ENCODE measurements at places on chromosomes 6 and 20.

GRCh38 chr20:41091927-41092326, 45.4 kb upstream of the PLCG1 start:
- DNase-seq: no peak

DNA sequence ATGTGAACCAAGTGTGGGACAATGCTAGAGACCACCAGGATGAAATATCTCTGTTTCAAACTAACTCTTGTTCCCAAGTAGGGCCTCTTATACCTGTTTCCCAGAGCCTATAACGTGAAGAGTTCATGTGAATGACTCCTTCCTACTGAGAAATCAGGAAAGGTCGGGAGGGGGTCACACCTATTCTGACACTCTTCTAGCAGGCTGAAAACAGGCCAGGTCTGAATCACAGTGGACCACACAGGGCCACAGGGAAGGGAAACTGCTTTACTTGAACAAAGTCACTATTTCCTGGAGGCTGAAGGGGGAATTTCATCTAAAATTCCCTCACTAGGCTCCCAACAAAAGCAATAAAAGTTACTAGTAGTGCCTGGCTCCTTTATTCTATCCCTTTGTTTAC, 88.4 kb upstream of the BMP2 start:
- no peak for DNase-seq

GRCh38 chr6:28673787-28674671, 148.3 kb downstream of the GPX5 start:
- DNase-seq: no peak

- DNase-seq: peak; percentile 54
Measured at GRCh38 chr6:149211046-149211571, 106.4 kb upstream of the TAB2 start.

GRCh38 chr20:63854069-63854765, 7.1 kb upstream of the ABHD16B start:
- DNase-seq: peak; percentile 43

GRCh38 chr20:14951105-14951504, 613.7 kb upstream of the FLRT3 start:
- DNase-seq: no peak

DNA sequence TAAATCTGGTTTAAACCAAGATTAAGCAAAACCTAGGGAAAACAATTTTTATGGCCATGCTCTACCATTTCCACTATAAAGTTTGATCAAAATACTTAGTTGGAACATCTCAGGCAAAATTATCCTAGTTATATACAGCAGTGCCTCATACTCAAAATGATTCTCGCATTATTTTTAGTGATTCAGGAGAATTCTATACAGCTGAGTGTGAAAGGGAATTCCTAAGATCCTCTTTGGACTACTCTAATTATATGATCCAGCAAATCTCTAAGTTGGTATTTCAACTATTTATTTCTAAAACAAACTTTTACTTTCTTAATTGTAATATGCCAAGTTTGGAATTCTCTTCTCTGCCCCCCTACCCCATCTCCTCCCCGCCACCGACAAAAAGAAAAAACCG, 8.6 kb downstream of the DTNBP1 start:
- no peak for DNase-seq

DNA sequence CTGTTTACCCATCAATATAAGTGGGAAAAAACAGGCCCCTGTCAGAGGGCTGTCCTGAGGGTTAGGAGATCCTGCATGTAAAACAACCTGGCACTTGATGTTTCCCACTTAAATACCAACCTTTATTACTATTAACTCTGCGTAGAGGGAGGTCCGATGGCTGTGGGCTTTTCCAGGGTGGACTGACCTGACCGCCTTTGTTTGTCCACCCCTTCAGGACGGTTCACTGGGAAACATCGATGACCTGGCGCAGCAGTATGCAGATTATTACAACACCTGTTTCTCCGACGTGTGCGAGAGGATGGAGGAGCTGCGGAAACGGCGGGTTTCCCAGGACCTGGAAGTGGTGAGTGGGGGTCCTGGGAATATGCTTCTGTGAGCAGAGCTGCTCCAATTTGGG, 47.3 kb downstream of the SASH1 start:
- DNase-seq: no peak

- DNase-seq: no peak
Measured at GRCh38 chr20:22928679-22929078, 106.4 kb upstream of the SSTR4 start.

DNA sequence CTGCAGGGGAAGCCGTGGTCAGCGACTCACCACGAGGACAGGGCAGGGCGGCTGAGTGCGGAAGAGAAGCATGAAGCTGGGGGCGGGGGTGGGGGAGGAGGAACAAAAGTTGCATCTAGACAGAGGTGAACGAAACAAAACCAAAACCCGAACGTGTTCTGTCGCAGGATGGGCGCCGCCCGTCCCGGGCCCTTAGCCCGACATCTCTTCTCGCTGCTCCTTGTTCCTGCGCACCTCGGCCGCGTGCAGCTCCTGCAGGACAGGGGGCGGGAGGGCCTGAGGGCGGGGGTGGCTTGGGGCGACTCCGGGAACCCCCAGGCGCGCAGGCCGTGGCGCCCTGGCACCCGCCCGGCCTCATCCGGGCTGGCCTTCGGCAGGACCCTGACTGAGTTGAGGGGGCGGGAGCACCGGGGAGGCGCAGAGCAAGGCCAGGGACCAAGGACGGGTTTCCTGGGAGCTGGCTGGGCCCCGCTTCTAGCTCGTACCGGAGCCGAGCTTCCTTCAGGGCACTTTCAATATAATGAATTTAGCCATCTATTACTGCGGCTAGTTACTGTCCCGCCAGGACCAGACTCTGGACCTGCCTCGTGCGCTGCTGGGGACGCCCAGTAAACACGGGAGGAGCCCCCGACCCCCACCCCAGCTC, 12.0 kb downstream of the STMN3 start:
- no peak for DNase-seq

DNA sequence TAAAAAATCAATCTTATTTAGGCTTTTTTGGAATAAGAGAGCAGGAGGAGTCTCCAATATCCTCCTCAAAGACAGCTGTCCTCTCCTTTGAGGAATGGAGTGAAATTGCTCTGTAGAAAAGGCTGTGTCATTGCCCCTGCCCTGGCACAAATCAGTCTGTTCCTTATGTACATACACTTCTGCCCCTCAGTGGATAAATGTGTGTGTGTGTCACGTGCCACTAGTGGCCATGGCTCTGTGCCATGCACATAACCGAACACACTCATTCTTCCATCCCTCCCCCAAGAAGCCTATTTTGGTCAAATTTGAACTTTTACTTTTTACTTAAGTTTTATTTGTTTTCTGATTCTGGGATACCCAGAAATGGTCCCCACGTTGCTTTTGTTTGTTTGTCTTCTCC, 49.2 kb downstream of the ANKS1A start:
- no peak for DNase-seq

- no peak for DNase-seq
Measured at GRCh38 chr6:48986845-48987244, 476.2 kb downstream of the MMUT start.

GRCh38 chr20:63036291-63036690, 29.5 kb upstream of the BHLHE23 start:
- DNase-seq: no peak

GRCh38 chr6:129709196-129709768, 695 bp downstream of the ARHGAP18 start:
- DNase-seq: no peak

DNA sequence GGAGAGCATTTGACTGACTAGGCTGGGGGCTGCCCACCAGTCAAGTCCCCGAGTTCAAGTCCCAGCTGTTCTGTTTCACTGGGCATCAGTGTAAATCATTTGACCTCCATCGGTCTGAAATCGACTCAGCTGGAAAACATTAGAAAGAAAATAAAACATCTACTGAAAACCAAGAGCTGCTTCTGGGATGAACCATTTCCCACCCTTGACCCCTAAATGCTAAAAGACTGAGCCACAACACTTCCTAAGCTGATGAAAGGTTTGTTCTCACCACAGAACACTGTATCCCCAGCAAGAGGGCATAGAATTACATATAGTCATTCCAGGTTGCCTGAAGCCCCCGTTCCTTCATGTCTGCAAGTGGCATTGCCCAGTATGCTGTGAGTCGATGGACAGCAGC, 237.0 kb upstream of the TAB2 start:
- DNase-seq: no peak

DNA sequence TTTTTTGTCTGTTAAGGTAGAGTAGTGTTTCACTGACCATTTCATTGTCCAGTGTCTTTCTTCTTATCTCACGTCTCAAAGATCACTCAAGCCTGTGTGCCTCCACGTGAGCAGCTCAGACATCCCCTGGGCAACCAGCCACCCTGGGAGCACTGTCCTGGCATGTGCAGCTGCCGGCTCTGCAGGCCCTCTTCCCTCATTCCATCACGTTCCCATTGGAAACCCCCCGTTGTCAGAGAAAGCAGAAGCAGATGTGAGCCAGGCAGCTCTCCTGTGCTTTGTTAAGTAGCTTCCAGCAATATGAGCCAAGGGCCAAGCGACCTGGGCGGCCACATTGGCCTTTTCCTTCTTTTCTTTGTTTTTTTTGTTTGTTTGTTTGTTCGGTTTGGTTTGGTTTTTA, 233.2 kb upstream of the SYNDIG1 start:
- DNase-seq: no peak

GRCh38 chr6:149202952-149203351, 114.6 kb upstream of the TAB2 start:
- DNase-seq: no peak

DNA sequence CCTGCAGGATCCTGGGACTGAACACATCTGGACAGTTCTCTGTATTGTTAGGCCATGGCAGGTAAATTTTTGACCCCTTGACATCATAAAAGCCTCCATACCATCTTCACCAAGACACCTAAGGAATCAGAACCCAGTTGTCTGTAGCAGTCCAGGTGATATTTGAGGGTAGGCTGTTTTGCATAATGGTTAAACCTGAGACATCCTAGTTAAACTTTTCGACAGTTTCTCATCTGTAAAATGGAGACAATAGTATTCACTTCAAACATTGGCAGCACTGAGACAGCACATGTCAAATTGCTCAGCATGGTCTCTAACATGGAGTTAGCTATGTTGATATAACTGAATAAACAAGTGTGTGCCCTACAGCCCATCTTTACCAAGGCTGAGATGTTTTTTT, 24.8 kb downstream of the C6orf62 start:
- DNase-seq: no peak

GRCh38 chr6:97026298-97026697, 101.8 kb downstream of the KLHL32 start:
- no peak for DNase-seq

GRCh38 chr20:40606237-40606636, 82.8 kb downstream of the MAFB start:
- DNase-seq: no peak

DNA sequence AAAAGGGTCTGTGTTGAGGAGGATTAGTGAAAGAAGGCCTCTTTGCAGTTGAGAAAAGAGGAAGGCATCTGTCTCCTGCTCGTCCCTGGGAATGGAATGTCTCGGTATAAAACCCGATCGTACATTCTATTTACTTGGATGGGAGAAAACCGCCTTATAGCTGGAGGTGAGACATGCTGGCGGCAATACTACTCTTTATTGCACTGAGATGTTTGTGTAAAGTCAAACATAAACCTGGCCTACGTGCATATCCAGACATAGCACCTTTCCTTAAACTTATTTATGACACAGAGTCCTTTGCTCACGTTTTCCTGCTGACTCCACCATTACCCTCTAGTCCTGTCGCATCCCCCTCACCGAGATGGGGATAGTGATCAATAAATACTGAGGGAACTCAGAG, 4.5 kb downstream of the TDP2 start:
- DNase-seq: no peak

GRCh38 chr6:42555477-42556457, 8.1 kb upstream of the UBR2 start:
- no peak for DNase-seq

DNA sequence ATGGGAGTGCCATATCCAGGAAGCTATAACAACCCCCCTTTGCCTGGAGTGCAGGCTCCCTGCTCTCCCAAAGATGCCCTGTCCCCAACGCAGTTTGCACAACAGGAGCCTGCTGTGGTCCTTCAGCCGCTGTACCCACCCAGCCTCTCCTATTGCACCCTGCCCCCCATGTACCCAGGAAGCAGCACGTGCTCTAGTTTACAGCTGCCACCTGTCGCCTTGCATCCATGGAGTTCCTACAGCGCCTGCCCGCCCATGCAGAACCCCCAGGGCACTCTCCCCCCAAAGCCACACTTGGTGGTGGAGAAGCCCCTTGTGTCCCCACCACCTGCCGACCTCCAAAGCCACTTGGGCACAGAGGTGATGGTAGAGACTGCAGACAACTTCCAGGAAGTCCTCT, 56.7 kb upstream of the TMEM181 start:
- no peak for DNase-seq

GRCh38 chr6:167647306-167647705, 179.4 kb upstream of the AFDN start:
- DNase-seq: peak; percentile 10

DNA sequence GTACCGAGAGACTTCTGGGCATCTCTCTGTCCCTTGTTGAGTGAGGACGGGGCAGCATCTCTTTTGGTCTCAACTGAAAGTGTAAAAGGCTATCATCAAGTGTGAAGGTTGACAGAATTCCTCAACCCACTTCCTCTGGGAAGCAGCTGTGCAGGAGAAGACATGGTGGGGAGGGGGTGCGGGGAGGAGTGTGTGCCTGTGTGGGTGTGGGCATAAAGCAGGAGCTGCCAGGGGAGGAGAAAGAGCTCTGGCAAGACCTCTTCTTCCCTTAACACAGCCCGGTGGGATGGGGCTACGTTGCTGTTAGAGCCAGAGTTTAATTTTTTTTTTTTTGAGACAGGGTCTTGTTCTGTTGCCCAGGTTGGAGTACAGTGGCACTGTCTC, 31.8 kb downstream of the CPXM1 start:
- DNase-seq: no peak

DNA sequence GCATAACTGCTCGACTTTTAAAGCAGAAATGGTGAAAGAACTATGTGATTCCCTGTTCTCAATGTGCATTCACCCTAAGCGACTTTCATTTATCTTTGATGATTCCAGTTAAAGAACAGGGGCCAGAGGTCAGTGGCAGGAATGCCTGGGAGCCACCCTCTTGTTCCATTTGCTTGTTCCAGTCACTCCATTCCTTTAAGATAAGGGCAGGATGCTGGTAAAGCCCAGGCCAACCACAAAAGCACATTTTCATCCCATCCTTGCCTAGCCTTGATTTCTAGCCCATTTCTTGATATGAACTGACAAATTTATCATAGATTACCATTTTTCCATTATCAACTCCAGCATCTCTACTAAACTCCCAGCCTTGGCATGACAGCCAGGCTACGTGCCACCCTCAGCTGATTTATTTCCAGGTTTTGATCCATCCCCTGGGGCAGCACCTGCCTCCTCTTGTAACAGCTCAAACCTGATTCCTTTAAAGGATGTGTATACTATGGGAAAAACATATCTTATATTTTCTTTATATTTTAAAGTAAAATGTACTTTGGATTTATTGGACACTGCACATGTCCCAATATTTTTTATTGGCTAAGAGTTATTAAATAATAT, 19.2 kb downstream of the HMGN3 start:
- DNase-seq: no peak

GRCh38 chr6:166959911-166960608, 3.7 kb upstream of the RNASET2 start:
- no peak for DNase-seq

DNA sequence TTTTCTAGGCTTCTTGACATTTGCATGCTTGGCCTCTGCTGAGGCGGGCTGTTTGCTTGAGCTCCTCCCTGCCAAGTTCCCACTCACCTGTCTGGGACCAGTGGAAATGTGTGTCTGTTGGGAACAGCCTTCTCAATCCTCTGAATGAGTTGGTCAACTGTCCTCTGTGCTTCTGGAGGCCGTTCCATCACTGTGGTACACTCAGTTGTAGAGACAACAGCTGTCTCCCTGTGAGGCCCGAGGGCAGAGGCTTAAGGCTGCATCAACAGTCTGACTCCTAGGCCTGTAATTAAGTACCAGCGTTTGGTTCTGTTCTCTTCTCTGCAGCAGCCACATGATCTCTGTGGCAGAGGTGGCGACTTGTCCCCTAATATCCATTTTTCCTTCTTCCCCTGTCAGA, 110.9 kb downstream of the CDC5L start:
- no peak for DNase-seq

All from Kasumi-1 (cell line).